ENCODE measurements at places on chromosomes 16 and 17.
A peak's percentile ranks its signal among the peaks of the same experiment; 100 is the strongest.

DNA sequence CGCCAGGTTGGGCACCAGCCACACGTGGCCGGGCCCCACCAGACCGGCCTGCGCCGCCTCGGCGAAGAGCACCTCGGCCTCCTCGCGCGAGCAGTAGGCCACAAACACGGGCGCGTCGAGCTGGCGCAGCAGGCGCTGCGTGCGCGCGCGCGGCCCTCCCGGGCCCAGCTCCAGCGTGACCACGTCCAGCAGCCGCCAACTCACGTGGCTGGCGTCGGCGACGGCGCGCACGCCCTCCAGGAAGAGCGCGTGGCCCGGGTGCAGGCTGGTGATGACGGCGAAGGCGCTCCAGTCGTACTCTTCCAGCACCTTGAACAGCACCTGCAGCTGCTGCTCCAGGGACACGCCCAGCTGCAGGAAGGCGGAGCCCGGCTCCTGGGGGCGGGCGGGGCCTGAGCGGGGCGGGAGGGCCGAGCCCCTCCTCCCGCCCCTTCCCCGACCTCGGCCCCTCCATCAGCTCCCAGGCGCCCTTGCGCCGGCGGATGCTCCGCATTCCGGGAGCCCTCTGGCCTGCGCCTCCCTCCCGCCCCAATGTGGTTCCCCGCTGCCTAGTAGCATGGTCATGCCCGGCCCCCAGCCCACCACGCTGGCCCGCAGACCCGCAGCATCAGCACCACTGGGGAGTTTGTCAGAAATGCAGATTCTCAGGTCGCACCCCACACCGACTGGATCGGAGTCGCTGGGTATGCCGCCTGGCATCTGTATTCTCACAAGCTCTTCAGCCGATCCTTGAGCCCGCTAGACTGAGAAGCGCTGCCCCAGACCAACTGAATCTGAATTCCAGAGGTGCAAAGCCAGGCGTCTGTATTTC lies 7.2 kb downstream of the GRIN2C start:
- no peak for DNase-seq

- DNase-seq: peak; percentile 65
These were observed 18.9 kb upstream of the P2RX1 start for GRCh38 chr17:3935140-3935542.

GRCh38 chr17:80361495-80362220 lies 53.3 kb upstream of the ENDOV start:
- DNase-seq: no peak

DNA sequence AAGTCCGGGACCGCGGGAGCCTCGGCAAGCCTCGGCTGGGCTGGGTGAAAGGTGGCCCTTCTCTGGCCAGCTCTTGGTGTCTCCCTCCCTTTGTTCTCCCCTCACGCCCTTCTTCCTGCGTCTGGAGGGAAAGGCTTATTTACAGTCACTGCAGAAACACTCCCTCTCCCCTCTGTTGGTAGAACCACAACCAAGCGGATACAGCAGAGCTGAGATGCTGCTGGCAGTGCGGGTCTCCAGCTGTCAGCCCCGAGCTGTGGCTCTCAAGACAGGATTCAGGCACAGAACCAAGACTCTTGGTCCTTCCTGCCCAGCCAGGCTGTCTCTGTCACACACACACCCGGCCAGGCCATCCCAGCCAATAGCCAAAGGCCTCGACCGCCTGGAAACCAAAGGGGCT lies 133.3 kb downstream of the ENGASE start:
- DNase-seq: no peak

- DNase-seq: no peak
These were observed 584.9 kb downstream of the CDH13 start for GRCh38 chr16:83211711-83212110.

DNA sequence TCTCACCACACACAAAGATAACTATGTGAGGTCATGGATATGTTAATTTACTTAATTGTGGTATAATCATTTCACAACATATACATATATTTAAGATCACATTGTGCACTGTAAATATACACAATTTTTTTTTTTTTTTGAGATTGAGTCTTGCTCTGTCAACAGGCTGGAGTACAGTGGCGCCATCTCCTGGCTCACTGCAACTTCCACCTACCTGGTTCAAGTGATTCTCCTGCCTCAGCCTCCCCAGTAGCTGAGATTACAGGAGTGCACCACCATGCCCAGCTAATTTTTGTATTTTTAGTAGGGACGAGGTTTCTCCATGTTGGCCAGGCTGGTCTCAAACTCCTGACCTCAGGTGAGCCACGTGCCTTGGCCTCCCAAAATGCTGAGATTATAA lies 11.5 kb upstream of the PRSS54 start:
- no peak for DNase-seq

- DNase-seq: no peak
These were observed 168.9 kb downstream of the COPRS start for GRCh38 chr17:31690151-31690551.

- DNase-seq: no peak
These were observed 437.2 kb downstream of the HAPSTR1 start for GRCh38 chr16:9528511-9529079.

- peak; percentile 41 for DNase-seq
These were observed 9.0 kb upstream of the ZFHX3 start for GRCh38 chr16:73056921-73057290.

DNA sequence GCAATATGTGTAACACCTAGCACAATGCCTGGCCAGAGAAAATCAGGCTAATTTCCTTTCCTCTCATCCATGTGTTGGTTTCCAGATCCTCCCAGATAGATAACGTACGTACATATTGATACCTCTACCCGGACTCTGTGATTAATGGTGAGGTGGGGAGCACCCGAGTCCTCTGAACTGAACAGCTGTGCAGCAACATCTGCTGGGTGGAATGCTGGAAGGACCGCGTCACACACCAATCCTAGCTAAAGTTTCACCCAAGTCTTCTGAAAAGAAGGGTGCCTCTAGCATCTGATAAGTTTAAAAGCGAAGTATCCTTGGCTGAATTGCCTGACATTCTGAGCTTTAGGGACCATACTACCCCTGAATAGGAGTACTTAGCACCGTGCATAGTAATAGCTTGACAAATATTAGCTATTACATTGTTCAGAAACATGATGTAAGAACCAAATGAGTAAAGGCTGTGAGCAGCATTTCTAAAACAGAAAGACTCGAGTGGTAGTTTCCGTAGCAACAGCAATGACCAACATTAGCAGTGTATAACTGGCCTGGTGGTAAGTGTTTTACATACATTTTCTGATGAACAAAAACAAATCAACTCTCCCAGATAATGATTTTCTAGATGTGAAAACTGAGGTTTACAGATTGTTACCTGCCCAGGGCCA lies 91.4 kb downstream of the SYCE1L start:
- DNase-seq: no peak

All from SHP77 treated with DMSO at 0.1 percent for 48 hours (cell line).